ENCODE measurements at places on chromosomes 2 and 18.

DNA sequence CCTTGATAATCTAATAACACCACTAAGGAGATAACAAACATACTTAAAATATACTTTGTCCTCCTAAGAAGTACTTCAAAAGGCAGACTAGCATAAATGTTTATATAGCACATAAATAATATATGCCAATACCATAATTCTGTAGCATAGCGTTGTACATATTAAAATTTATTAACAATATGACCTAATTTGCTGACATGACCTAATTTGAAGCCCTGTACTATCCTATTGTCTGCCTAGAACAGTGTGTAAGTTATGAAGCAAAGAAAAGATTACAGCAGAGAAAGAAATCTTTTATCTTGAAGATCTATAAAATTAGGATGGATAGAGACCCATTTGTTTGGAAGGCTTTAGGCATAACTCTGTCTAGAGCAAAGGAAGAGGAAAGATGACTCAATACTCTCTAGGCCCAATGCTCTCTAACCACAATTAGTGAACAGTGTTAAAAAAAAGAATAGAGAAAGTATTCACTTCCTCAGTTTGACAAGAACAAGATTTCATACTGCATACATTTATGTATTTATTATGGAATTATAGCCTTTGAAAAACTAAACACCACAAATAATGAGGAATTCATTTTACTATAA, 231.3 kb downstream of the ZRANB3 start:
- DNase-seq = peak; percentile 29

GRCh38 chr2:215626063-215626462, 190.2 kb upstream of the FN1 start:
- no peak for DNase-seq

DNA sequence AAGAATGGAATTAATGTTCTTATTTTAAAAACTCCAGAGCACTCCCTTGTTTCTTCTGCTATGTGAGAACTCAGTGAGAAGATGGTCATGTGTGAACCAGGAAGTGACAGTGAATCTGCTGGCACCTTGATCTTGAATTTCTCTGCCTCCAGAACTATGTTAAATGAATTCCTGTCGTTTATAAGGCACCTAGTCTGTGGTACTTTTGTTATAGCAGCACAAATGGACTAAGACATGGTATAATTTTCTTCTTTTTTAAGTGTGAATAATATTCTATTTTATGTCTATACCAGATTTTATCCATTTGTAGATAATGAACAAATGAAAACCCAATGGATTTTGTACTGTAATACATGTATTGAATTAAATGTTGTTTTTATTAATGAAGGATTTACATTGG, 601.9 kb upstream of the REG3G start:
- no peak for DNase-seq

- DNase-seq = peak; percentile 17
Observed at GRCh38 chr2:99430614-99431291, 59.1 kb downstream of the REV1 start.

DNA sequence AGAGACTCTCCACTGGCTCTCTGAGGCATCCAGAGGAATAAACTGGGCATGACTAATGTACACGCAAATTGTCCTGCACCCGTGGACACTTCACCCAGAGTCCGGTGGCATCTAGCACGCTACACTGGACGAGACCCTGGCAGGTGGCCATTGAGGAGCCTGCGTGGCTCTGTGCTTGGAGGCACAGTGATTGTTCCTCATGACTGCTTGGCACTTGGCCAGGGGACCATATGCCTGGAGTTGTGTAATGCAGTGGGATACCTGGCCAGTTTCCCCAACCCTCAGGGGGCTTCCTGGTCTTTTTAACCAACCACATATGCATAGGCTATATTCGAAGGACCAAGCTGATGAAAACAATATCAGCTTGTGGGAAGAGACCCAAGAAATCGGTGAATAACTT, 66.6 kb downstream of the MTCL1 start:
- DNase-seq = no peak

- no peak for DNase-seq
Observed at GRCh38 chr2:47389692-47390091, 13.3 kb upstream of the MSH2 start.

GRCh38 chr2:124149571-124149970, 124.5 kb downstream of the CNTNAP5 start:
- no peak for DNase-seq

DNA sequence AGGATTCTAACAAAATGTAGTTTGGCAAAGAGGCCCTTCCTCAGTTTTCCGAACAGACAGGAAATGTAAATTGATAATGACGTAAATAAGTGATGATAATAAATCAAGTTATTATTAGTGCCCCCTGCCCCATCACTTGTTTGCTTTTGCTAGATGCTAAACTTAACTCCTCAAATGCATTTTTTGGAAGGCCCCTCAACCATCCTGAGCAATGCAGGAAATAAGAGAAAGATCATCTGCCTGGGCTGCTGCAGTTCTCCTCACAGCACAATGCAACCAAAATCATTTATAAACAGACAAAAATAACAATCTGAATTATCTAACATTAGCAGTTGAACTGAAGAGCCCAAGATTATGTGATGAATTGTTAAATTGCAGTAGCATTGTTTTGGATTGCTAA, 62.6 kb upstream of the PSMD14 start:
- DNase-seq = no peak

DNA sequence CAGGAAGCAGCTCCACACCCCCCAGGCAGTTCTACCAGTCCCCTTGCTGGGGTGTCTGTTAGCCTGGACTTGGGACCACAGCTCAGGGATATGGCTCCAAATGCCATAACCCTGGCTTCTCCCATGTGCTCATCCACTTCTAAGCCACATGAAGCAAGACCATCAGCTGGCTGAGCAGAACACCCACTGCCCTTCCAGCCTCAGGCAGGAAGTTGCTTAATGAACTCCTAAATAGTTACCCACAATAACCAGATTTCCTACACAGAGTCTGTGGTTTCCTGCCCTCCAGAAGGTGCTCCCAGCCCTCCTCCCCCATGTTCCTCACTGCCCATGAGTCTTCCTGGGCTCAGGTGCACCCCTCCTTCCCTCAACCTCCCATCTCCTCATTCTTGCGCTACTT, 98.3 kb upstream of the EPC2 start:
- DNase-seq = no peak

- DNase-seq = peak; percentile 70
Observed at GRCh38 chr2:19786408-19787058, 115.2 kb downstream of the TTC32 start.

- no peak for DNase-seq
Observed at GRCh38 chr2:174280596-174280995, 32.3 kb upstream of the OLA1 start.

DNA sequence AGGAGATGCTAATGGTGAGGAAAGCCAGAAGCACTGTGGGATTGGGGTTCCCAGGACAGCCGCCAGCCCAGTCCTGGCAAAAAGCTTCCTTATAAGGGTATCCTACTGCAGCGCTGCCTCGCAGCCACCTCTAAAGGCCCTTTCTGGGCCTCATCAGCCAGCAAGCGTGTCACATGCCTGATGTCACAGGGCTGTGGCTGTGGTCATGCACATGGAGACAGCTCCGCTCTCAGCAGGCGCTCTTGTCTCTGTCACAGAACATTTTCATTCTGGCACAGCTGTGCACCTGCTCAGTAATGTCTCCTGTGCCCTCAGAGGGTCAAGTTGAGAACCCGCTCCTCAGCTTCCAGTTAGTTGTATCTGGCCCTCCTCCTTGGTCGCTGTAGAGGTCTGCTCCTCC, 17.7 kb upstream of the MAL start:
- no peak for DNase-seq

- DNase-seq = no peak
Observed at GRCh38 chr2:46548103-46548486, 68.7 kb downstream of the TMEM247 start.

GRCh38 chr2:38771632-38772031, 6.4 kb upstream of the GEMIN6 start:
- peak; percentile 23 for DNase-seq

DNA sequence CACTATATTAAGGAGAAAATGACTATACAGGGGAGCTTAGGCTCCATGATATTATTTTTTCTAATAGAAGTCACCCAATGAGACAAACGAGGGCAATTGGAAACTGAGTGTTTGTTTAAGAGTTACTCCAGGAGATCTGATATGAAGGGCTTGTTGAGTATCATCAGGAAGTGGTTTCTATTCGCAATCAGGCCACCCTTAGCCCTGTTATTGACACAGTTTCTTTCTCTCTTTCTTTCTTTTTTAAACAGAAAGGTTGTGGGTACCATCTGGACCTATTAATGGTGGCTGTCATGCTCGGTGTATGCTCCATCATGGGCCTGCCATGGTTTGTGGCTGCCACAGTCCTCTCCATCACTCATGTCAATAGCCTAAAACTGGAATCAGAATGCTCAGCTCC, 117.3 kb downstream of the DPP4 start:
- no peak for DNase-seq

DNA sequence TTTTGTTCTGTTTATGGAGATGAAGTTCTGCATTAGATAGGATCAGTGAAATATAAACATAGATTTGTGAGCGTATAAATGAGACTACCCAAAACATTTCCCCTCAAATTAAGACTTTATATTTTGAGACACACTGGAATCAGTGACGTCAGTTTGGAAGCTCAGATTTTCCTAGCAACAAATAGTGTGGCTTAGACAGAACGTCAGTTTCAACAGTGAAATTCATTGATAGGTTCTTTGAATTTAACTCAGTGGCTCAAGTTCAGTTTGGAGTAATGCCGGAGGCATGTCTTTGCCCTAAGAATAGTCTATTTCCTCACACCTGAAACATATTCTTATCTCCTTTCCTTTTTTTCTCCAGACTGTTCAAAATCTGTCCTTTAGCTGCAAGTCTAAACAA, 113.6 kb upstream of the ARHGAP15 start:
- no peak for DNase-seq
